ENCODE measurements at places on chromosomes 7 and 10. TPM values are rescaled to one million over a fixed set of nuclear protein-coding genes. Genes with fewer than 3 reads are reported as not detected.

Gene INA
- total RNA-seq = not detected

Gene NPC1L1
- 0.13 TPM for total RNA-seq

Gene SUN3
- not detected for total RNA-seq

Gene GPR26
- not detected for total RNA-seq

Gene UPK3B
- total RNA-seq = 0.22 TPM

Gene NKX2-3
- not detected for total RNA-seq

Gene HTR7
- total RNA-seq = 0.16 TPM

Gene COMMD3
- 87.0 TPM for total RNA-seq

Gene TMEM140
- 22.8 TPM for total RNA-seq

Gene PSD
- 0.89 TPM for total RNA-seq

Gene PRLHR
- total RNA-seq = not detected

Gene EMX2
- total RNA-seq = not detected

Gene SLC39A12
- total RNA-seq = not detected

Gene ANKRD16
- total RNA-seq = 2.4 TPM

Gene USP6NL
- total RNA-seq = 5.2 TPM

Gene AVPI1
- total RNA-seq = 7.9 TPM

Gene UNCX
- not detected for total RNA-seq

Gene MRLN
- not detected for total RNA-seq

Gene BMPER
- total RNA-seq = 2.3 TPM
